ENCODE measurements at places on chromosomes 11 and 22. TPM values are rescaled to one million over a fixed set of nuclear protein-coding genes. Genes with fewer than 3 reads are reported as not detected.

Gene OR51B4
- total RNA-seq: not detected

Gene E2F8
- total RNA-seq: 10.6 TPM

Gene OR51Q1
- not detected for total RNA-seq

Gene SLC5A1
- total RNA-seq: not detected

Gene MMP10
- total RNA-seq: 0.10 TPM

DNA sequence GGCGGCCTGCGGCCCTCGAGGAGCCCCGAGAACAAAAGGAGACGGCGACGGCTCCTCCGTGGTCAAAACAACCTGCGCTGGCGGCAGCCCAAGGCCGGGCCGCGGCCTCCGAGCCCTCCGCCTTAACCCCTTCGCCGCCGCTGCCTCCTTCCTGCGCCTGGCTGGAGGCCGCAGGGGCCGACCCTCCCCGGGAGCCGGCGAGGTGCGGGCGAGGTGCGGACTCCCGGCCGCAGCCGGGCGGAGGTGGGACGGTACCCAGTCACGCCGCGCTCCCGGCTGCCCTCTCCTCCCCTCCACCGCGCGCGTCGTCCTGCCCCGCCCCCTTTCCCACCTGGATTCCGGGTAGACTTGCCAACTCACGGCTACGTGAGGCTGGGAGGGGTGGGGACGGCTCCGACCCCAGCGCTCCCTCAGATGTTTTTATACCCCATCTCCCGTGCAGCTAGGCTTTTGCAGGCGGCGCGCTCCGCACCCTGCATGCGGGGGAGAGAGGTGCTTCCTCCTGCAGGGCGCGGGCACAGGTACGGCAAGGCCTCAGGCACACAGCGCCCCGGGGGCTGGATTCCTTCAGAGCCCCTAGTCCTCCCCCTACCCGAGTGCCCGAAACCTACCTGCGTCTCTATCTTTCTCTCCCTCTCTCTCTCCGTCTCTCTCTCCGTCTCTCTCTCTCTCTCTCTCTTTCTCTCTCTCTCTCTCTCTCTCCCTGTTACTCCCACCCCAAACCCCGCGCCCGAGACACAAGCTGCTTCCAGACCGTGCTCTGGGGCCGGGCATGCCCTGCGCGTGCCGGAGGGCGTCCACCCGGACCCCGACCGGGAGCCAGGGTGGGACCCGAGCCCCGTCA lies 2.0 kb downstream of the PDGFB start:
- peak; percentile 84 for DNase-seq

GRCh38 chr11:108906329-108906728 lies 241.5 kb downstream of the DDX10 start:
- DNase-seq: no peak

GRCh38 chr11:2222451-2222850 lies 47.9 kb downstream of the ASCL2 start:
- DNase-seq: no peak

GRCh38 chr11:3817181-3817800 lies 8.9 kb downstream of the PGAP2 start:
- DNase-seq: no peak

DNA sequence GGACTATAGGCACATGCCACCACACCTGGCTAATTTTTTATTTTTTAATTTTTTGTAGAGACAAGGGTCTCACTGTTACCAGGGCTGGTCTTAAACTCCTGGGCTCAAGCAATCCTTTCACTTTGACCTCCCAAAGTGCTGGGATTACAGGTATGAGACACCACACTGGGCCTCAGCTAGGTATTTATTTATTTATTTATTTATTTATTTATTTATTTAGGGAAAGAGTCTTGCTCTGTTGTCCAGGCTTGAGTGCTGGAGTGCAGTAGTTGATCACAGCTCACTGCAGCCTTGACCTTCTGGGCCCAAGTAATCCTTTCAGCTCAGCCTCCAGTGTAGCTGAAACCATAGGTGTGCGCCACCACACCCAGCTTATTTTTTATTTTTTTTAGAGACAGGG lies 43.2 kb downstream of the HORMAD2 start:
- DNase-seq: no peak

Gene KCNC1
- not detected for total RNA-seq

Gene SCGB2A2
- not detected for total RNA-seq

Gene ESAM
- not detected for total RNA-seq

GRCh38 chr11:4072668-4073285 lies 21.8 kb upstream of the RRM1 start:
- peak; percentile 87 for DNase-seq

DNA sequence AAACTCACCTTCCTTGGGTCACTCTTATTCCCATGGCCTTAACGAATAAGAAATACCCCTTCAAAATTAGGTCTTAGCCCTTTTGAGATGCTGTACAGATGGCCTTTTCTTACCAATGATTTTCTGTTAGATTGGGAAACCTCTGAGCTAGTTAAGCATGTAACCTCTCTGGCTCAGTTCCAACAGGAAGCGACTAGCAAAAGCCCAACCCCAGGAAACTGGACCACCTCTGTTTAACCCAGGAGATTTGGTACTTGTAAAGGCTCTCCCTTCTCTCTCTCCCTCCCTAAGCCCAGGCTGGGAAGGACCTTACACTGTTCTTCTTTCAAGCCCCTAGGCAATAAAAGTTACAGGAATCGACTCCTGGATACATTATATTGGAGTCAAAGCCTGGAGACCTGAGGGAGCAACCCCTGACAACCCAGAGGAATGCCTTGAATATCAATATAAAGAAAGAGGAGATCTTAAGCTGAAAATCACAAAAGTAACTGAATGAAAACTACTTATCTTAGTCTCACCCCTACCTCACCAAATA lies 11.7 kb downstream of the APIP start:
- DNase-seq: no peak

Gene SLC22A6
- not detected for total RNA-seq

Measured in GM23338 (cell line).